ENCODE measurements at places on chromosomes 5 and 9.

- peak; percentile 3 for DNase-seq
Measured at GRCh38 chr5:134289509-134290113, 63.7 kb upstream of the PPP2CA start.

DNA sequence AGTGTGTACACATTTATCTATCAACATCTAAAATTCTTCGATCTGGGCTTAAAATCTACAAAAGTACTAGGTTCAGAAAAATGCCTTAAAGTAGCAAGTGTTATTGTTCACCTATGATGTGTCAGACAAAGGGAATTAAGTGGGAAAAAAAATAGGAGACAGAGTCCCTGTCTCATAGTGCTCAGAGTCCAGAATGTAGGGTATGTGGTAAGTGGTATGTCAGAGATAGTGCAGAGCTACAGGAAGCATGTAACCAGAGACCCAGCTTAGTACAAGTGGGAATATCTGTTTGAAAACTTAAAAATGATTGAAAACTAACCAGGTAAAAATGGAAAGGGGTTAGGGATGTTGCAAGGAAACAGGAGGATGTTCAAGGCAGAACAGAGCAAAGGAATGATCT, 482.8 kb downstream of the ELAVL2 start:
- DNase-seq, result no peak

GRCh38 chr9:86062845-86063693, 36.3 kb downstream of the GOLM1 start:
- DNase-seq, result no peak

DNA sequence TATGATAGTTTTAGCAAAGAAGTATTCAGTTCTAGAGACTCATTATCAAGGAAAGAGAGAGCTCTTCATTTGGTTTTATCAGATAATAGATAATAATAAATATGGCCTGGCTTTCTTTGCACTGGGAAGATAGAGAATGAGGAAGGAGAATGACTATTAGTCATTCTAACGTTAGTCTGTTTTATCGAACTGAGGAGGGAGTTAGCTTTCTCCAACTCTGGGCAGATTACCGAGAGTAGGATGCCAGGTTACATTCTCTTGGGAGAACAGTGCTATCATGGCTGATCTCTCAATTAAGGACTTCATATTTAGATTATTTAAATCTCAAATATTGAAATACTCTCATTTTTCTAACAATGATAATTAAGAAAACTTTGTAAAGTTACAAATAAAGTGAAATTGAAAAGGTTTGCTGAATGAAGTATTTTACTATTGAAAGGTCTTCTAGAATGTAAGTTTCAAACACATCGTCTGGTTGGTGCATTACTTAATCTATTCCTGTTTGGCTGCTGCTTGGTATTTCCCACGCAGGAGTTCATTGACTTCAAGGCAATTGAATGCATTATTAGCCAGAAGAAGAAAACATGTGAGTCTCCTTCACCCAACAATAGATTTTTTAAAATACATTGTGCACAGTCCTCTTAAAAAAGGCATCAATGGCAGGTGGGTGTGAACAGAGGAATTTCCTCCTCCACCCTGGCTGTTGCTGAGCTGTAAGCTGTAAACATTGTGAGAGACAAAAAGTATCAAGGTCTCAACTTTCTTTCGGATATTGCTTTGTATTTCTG, 140.8 kb downstream of the C9orf152 start:
- DNase-seq, result no peak

DNA sequence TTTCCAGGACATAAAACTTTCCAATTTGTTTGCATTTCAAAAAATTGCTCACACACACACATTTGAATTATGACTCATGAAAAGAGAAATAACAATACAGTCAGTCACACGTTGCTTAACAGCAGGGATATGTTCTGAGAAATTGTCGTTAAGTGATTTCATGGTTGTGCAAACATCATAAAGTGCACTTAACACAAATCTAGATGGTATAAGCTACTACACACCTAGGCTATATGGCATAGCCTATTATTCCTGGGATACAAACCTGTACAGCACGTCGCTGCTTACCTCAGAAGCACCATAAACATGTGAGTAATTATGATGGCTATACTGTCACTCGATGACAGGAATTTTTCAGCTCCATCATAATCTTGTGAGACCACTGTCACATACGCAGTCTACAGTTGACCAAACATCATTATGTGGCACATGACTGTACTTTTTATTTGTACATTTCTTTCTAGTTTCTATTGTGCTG, 378.2 kb downstream of the ACTL7B start:
- no peak for DNase-seq

DNA sequence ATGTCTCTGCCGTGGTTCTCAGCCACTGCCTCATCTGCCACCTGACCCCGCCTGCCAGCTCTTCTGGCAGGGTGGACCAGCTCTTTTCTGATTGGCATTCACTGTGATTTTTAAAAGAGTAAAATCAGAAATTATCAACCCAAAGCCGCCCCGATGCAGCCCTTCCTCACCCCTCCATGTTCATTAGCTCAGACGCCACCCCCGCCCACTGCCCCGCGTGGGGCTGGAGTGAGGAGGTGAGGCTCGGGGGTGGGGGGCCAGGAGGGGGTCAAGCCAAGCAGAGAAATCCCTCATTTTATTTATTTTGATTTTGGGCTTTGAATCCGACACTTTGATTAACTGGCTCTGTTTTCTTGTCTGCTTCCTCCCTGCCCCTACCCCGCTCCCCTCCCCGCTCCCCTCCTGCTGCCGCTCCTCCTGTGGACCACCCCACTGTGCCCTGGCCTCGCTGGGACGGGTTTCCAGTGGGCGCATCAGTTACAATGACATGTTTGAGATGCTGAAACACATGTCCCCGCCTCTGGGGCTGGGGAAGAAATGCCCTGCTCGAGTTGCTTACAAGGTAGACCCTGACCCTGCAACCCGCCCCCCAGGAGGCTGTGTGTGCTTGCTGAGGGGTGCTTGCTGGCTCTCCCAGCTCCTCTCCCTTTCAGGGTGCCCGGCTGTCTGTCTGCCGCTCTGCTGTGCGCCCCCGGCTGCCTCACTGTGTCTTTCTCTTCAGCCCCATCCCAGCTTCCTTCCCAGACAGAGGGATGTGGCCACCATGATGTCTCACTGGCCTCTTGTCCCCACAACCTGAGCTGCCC, 224.9 kb downstream of the CACNA1B start:
- DNase-seq, result no peak

DNA sequence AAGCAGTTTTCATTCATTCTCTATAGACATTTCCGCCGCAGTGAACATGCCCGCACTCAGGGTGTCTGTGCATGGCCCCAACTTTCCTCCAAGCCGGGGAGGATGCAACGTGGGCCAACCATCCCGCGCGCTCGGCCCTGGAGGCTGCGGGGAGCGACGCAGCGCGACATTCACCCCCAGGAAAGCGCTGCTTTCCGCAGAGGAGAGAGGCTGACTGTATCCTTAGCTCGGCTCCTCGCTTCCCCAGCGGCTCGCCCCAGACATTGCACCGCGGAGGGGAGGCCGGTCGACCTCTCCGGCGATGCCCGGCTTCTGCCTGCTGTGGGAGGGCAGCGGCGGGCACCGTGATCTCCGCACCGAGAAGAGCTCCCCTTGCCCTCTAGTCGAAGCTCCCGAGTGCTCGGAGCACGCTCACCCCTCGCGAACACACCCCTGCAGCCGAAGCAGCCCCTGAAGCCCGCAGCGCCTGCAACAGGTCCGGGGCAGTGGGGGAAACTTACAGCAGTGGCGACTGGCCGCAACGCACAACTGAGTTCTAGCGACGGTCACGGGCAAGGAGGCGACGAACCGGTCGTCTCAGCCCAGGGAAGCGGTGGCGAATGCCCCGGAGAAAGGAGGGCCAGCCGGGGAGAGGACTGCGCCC, 600 bp downstream of the ENC1 start:
- no peak for DNase-seq

DNA sequence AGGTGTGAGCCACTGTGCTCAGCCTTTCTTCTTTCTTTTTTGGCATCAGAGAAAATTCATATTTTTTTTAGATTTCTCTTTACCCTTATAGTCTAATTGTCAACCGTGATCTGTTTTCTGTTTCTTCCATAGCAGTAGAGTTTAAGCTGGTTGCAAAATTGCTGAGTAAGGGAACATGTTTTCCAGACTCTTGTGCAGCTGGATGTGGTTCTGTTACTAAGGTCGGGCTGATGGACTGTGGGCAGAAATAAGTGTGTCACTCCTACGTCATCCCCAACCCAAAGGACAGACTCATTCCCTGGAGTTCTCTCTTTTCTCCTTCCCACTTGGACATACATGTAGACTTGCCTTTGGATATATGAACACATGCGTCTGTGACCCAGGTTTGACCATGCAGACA, 64.1 kb upstream of the GOLM1 start:
- no peak for DNase-seq

DNA sequence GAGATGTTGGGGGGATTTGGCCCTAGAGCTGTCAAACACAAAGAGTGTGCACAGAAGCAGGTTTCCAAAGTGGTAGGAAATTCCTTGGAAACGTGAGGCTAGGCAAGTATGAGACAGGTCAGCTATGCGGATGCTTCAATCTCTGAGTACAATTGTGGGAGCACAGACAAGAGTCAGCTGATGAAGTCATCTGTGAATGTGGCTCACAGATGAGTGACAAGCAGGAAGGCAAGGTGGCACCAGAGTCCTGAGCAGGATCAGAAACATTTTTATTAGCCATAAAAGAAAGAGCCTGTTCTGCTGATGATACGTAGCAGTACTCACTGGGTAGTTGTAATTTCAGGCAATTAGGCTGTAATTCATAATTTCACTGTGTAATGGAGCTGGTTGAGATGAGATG, 117.0 kb downstream of the DCP2 start:
- DNase-seq, result no peak

GRCh38 chr5:169408171-169408570, 107.2 kb upstream of the SLIT3 start:
- no peak for DNase-seq

DNA sequence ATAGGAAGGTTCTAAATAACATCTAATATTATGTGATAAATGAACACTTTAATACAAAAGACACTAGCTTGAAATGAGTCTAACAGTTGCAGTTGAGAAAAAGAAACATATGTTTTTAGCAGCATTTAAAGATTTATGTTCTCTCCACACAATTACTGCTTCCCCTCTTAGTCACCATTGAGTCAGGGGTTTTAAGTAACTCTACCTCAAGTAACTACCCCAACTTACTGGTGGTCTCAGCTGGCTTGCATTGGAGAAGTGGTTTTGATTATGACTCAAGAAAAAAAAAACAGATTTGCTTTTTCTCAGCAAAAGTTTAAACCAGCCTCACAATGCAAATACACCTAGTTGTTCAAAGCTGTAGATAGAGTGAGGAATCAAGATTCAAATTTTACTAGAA, 1216.5 kb upstream of the CDH9 start:
- no peak for DNase-seq

DNA sequence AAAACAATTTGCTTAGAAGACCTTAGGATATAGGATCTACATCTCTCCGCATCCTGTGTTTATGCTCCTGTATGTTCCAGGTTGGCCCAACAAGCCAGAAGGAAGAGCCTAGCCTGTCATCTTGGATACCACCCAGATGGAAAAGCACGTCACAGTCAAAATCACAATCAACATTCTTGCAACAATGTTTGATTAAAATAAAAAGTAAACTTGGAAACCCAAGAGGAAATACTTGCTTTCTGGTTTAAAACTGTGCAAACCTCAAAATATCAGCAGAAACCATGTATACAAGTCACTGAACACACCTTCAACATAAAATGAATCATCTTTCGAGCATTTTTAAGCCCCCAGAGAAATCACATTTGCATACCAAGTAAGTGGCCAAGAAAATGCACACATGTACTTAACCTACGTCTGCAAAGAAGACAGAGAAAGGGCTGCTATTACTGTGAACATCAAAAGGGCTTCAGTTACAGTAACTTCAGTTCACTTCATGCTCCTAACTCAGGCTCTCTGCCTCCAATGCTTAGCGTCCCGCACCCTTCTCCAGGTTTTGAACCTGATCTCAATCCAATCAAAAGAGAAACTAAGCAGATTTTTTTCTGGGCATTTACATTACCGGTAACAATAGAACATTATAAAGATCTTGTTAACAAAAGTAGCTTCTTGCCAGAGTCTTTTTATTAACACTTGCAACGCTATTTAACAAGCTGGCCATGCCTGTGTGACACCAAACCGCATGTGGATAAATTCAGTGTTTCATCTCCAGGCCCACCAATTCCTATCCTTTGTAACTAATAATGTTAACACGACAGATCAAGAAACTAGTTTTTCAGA, 1.3 kb downstream of the ENC1 start:
- DNase-seq, result no peak

DNA sequence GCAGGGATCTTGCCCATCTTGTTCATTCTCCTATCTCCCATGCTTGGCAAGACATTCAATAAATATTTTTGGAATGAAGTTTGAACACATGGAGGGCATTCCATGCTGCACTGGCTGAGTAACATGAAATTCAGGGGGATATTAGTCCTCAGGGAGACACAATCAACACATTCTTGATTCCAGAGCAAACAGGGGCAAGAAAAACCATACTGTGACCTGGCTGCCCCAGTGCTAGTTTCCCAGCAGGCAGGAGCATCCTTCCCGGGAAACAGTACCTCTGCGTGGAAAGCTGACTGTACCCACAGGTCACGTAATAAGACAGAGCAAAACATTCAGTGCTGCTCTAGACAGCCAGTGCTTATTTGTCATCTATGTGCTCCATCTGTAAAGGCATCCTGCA, 66.3 kb upstream of the SPOCK1 start:
- DNase-seq, result no peak

DNA sequence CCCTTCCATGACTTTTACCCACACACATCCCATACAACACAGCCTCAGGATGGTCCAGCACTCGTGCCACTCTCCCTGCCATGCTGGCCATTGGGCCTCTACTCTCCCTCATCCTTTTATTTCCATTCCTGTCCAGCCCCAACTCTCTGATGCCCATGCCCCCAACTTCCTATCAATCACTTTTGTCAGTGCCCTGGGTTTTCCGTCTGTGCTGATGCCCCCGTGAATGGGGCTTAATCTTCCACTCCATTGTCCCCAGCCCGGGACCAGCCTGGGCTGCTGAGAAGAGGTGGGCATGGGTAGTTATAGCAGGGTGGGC, 12.6 kb upstream of the ACSL6 start:
- DNase-seq, result no peak

- no peak for DNase-seq
Measured at GRCh38 chr5:114367029-114367428, 5.2 kb downstream of the KCNN2 start.

All from activated T-helper 1 cell treated with anti-CD3 and anti-CD28 coated beads, Interleukin-2, amount 50 U/mL, for 16 hours (primary cell).